ENCODE measurements at places on chromosomes 7 and 10. TPM values are rescaled to one million over a fixed set of nuclear protein-coding genes. Genes with fewer than 3 reads are reported as not detected.

TRIM73 gene
- 1.3 TPM for total RNA-seq

LRRC18 gene
- total RNA-seq, result 0.05 TPM

CC2D2B gene
- total RNA-seq, result 0.33 TPM

ATRNL1 gene
- total RNA-seq, result 3.4 TPM

CTBP2 gene
- 7.1 TPM for total RNA-seq

NRCAM gene
- 4.7 TPM for total RNA-seq

NXPH1 gene
- 0.05 TPM for total RNA-seq

ANXA8 gene
- 6.9 TPM for total RNA-seq

LLCFC1 gene
- total RNA-seq, result not detected

HOXA5 gene
- 0.24 TPM for total RNA-seq

ACSM6 gene
- total RNA-seq, result 5.1 TPM

SVOPL gene
- 1.7 TPM for total RNA-seq

CYP3A7 gene
- total RNA-seq, result 0.99 TPM

CYP2C19 gene
- not detected for total RNA-seq

DPYSL4 gene
- 0.28 TPM for total RNA-seq

AUTS2 gene
- 9.2 TPM for total RNA-seq

SLIT1 gene
- 5.9 TPM for total RNA-seq

RNF32 gene
- 1.2 TPM for total RNA-seq

SLC39A12 gene
- 0.05 TPM for total RNA-seq

PRSS1 gene
- total RNA-seq, result 0.76 TPM

ACBD7 gene
- total RNA-seq, result 11.9 TPM

GIMAP7 gene
- 48.1 TPM for total RNA-seq
